Nephron progenitor cell (in vitro differentiated cells): ENCODE measurements at places on chromosomes 1 and 21.

- DNase-seq = peak; percentile 63
Measured at GRCh38 chr1:23423415-23424292, 894 bp downstream of the TCEA3 start.

GRCh38 chr1:197615693-197616011 lies 159.6 kb downstream of the DENND1B start:
- no peak for DNase-seq

GRCh38 chr1:212225871-212226302 lies 59.3 kb upstream of the PPP2R5A start:
- peak; percentile 20 for DNase-seq

GRCh38 chr1:36231191-36231590 lies 6.9 kb downstream of the THRAP3 start:
- DNase-seq = no peak

- no peak for DNase-seq
Measured at GRCh38 chr21:45804809-45805313, 161.3 kb downstream of the PCBP3 start.

DNA sequence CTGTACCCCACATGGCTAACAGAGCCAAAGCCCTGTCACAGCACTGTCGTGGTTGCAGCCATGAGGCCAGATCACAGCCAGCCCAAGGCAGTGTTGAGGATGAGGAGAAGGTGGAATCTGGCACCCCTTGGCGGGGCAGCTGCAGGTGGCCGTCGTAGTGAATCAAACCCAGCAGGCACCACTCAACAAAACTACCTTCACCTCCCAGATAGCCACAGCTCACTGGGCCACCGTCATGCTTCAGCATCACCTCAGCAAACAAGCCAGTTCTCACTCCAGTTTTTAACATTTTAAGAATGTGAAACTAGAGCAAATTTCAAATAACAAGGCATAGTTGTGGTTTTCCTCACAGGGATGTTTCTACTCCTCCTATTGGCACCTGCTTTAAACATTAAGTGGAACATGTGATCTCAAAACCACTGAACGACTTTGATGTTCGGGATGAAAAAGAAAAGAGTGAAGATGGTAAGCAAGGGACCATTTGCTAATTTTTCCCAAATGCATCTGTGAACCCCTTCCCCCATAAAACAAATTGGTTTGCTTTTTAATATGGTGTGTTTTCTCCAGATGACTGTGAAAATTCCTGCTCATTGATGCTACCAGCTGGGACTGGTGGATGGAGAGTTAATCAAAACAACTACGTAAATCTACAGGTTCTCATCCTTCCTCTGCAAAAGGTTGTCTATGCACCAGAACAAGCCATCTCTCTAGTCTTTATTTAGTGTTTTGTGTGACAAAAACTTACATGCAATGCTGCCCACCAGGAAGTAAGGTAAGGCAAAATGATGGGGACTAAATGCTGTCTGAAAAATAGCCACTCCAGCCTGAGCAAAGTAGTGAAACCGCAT lies 45.5 kb downstream of the TOR1AIP2 start:
- no peak for DNase-seq

DNA sequence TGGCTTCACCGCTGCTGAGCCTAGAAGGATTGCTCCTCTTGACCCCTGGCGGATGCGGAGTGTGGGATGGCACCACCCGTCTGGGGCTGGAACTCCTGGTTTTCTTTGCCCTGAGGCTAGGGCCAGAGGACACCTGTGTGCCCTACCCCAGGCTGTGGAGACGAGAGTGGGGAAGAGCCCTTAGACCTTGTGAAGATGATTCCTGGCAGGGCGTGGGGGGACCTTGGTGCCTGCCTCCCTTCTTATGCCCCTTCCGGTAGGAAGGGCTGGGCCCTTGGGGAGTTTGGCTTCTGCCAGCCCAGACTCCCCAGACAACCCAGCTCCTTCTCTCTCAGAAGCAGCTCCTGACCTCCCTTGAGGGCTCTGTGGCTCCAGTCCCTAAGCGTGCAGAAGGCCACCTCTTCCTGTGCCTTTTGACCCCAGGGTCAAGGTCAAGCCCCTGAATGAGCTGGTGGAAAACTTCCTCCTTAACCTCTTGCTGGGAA lies 891 bp downstream of the RPS6KA1 start:
- DNase-seq = peak; percentile 38

DNA sequence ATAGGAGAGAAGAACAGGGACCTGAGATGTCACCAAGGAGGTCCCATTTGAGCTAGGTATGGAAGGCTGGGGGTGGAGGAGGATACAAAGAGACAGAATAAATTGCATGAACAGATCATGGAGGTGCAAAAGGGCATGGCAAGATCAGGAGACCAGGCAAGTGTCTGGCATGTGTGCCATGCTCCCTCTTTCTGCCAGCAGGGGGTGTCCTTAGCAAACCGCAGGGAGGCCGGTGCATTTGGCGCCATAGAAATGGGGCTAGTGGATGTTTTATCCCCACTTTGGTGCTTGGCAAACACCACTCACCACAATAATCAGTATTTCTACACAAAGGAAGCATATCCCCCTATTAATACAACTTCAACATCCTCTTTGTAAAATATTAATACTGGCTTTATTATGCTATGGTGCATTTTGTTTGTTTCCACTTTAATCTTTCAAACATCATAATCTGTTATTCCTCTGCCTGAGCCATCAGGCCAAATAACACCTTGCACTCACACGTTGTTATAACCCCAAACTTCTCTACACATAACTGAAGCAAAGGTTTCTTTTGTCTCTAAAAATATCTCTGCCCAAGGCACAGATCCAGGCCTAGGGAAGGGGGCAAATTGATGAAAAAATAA lies 25.9 kb downstream of the S100A6 start:
- DNase-seq = peak; percentile 67

DNA sequence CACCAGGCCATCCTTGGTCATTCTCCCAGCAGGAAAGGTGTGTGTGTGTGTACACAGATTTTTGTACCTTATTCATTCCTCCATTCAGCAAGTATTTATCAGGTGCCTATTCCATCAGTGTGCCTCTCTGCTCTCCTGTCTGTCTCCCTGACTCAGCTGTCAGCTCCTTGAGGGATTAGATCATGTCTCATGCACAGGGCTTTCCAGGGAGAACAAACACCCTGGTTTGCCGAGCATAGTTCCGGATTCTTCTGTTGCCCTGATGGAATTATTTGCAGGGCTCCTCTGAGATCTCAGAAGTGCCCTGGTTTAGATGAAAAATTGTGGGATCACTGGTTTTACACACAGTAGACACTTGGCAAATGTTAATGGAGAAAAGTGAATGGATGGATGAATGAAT lies 8.1 kb upstream of the SDHB start:
- no peak for DNase-seq

- DNase-seq = no peak
Measured at GRCh38 chr1:155940993-155941844, at the start of gene RXFP4. Gene RXFP4 (plus strand): TSS chr1:155941638. CDS start chr1:155941710, 72 bp downstream.

GRCh38 chr1:61444288-61444687 lies 280.7 kb downstream of the TM2D1 start:
- DNase-seq = no peak

GRCh38 chr1:211732293-211732980 lies 57.0 kb upstream of the NEK2 start:
- no peak for DNase-seq

GRCh38 chr1:39499668-39500067 lies 8.2 kb downstream of the BMP8A start:
- DNase-seq = no peak

GRCh38 chr1:157882580-157882979 lies 41.0 kb upstream of the CD5L start:
- DNase-seq = no peak

DNA sequence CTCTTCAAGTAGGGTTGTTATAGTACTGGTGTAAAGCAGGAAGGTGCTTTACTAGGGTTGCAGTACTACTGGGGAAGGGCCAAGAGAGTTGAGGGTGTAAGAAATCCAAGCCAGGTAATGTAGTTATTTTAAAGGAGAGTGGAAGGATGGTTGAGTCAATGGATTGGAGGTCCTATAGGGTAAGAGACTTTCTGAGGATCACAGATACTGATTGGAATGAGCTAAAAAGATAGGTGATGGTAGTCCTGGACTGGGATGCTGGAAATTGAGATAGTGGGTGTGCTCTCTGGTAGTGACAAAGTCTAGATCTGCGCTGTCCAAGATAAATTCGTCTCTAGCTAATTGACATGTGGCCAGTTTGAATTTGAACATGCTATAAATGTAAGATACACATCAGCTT lies 7.0 kb downstream of the TXLNA start:
- no peak for DNase-seq

DNA sequence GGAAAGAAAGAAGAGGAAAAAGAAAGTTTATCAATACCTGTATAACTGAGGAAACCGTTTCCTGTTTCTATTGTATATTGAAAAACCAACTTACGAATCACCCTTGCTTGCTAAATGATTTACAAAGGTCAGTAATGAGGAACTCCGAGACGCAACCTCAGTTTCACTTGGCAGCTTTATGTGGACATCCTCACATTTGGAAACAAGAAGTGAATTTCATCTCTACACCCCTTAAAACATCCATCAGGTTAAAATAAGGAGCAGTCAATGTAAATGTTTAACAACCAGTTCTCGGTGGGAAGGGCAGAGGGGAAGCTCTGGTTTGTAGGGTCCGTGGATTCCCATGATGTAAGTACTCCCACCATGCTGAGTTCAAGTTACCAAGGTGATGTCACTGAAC lies 481.7 kb upstream of the RUNX1 start:
- DNase-seq = no peak

- DNase-seq = no peak
Measured at GRCh38 chr1:201883786-201884185, 4.9 kb upstream of the SHISA4 start.

DNA sequence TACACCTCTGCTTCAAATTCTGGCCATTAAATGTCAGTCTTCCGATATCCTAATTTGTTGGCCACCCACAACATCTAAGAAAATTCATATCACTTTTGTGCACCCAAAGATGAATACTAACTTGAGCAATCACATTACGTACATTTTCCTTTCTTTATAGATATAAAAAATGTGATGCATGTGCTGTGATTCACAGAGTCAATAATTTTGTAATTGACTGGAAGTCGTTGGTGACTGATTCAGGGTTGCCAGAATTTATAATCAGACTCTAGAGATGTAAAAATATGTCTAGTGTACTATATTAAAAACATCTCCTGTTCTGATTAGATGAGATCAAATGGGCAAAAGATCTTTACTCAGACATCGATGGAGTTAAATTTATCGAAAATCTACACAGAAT lies 150.0 kb upstream of the KCTD3 start:
- no peak for DNase-seq

GRCh38 chr1:85274969-85275453 lies 1.4 kb downstream of the BCL10 start:
- no peak for DNase-seq

- DNase-seq = no peak
Measured at GRCh38 chr1:65751961-65752360, 40.7 kb upstream of the PDE4B start.
